Dermis microvascular lymphatic vessel endothelial cell (primary cell): ENCODE measurements at places on chromosomes 2 and 18. TPM values are rescaled to one million over a fixed set of nuclear protein-coding genes. Genes with fewer than 3 reads are reported as not detected.
A peak's percentile ranks its signal among the peaks of the same experiment; 100 is the strongest.

The CHAC2 gene
- 4.4 and 6.4 TPM in 2 replicates for total RNA-seq

DNA sequence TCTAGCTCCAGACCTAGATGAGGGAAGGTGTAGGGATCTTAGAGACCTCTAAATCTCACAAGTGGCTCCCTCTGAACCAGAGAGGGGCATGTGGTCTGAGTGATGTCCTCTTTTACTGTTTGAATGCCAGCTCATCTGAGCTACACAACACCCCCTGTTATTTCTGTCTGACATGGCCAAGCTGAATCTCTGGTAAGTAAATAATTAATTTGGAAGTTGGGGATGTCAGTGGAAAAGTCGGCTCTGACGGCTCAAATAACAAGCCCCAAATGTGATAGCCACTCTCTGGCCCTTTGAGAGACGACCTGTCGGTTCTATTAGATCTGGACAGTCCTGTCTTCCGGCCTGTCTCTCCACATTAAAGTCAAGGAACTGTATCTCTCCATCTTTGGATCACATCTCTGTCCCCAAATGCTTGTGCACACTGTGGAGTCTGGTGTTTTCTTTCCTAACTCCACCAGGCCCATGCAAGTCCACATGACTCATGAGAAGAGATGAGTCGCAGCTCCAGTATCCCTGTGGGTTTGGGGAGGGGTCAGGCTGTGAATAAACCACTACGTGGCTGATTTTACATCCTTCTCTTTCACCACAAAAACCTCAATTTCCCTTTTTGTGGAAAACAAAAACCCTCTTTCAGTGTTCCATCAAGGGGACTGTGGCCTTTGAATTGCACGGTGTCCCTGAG lies 52.5 kb downstream of the SETBP1 start:
- no peak for DNase-seq

GRCh38 chr2:240636563-240637115 lies 11.4 kb downstream of the GPR35 start:
- DNase-seq = no peak

The TLX2 gene
- total RNA-seq = not detected in 2 replicates

GRCh38 chr18:78960709-78961108 lies 18.9 kb upstream of the SALL3 start:
- DNase-seq = no peak

The INHBB gene
- total RNA-seq = 20.4 and 35.3 TPM in 2 replicates

DNA sequence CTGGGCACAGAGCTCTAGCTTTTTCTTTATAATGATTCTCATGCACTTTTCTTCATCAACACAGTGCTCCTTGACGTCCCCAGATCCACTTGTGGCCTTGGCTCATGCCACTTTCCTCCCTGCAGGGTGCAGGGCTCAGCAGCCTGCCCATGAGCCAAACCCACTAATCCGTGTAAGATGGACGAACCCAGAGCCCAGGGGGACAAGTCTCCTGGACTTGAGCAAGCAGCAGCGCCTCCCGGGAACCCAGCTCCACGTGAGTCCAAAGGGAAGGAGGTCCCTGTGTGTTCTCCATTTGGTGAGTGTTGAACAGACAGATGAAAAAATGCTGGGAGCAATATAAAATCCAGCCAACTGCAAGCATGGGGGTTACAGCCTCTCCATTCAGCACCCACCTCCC lies 470.6 kb upstream of the HS6ST1 start:
- DNase-seq = no peak

DNA sequence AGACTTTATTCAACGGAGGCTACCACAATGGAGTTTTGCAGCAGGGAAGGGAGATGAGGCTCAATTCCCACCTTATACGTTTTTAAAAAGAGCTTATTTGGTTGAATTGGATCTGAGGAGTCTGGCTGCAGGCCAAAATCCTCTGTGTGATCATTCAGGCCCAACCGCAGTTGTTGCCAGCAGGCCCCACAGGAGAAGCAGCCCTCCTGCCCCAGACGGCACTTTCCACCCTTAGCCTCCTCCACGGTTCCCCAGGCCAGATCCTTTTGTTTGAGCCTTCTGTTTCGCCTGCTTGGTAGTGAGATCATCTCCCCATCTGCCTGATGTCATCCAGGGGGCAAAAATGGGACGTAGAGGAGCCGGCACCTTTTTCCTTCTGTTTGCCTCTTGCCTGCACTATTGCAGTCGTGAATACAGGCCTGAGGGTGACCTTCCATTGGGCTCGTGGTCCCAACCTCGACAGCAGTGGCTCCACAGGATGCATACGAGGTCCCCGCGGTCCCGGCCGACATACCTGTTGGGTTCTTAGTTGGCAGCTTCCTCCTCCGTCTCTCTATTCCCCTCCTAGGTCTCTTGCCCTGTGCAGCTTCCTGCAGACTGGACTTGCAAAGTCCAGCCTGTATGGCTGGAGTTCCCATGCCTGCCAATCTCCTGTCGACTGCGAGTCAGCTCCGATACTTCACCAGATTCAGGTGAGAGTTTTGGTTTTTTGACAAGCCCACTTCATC lies 9.3 kb upstream of the GPR35 start:
- DNase-seq = no peak

The SEPTIN10 gene
- total RNA-seq = 86.8 and 107 TPM in 2 replicates

The ZNF512 gene
- total RNA-seq = 10.0 and 11.9 TPM in 2 replicates

- DNase-seq = peak; percentile 28
These were observed 111.4 kb downstream of the FTCDNL1 start for GRCh38 chr2:199739413-199740110.

GRCh38 chr2:178072383-178073301 lies at the start of gene PDE11A:
PDE11A (minus strand) TSS chr2:178072777; CDS start chr2:178072437, 340 bp downstream.
- DNase-seq = peak; percentile 15

GRCh38 chr18:56853961-56854360 lies 202.8 kb downstream of the WDR7 start:
- DNase-seq = no peak

DNA sequence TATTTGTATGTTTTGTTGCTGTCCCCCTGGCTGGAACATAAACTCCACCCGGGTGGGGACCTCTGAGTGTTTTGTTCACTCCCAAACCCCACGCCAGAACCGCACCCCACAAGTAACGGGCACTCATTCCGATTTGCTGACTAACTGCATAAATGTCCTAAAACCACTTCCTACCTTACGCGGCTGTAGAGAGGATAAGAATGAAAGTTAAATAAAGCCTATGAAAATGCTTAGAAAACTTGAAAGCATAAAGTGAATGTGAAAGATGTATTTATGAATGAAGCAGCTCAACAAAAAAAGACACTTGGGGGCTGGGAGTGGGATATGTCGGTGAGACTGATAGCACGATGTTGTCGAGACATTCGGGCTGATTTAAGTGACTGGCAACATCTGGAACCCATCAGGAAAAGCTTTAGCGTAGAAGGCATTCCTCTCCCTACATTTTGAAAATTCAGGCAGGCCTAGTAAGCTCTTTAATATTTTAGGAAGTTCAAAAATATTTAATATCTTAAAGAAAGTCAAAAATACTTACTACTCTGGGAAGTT lies 206.7 kb downstream of the SH3RF3 start:
- no peak for DNase-seq

DNA sequence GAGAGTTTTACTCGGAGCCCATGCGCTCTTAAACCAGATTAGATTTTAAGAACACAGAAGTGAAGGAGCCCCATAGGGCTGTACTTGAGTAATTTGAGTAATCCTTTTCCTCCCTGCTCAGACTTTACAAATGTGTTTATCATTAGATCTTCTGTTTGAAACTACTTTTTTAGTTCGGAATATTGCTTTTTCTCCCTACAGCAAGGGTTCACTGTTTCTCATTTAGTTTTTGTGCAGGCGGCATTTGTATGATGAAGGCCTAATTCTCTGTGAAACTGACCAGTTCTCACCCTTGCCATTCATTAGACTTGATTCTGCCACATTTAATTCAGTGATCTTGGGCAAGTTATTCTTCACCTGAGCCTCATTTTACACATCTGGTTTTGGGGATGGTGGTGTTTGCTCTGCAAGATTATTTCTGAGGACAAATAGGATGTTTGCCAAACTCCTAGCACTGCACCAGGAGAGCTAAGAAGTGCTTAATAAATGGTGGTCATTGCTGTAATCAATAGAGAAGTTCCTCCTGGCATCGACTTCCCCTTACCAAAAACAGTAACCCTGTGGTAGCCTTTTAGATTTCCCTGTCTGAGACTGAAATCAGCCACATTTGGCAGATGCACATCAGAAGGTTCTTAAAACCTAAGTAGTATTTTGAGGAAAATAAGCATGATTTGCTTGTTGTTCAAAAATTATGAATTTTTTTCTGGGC lies 2.2 kb downstream of the B3GNT2 start:
- DNase-seq = no peak

The CCDC138 gene
- 3.9 and 6.5 TPM in 2 replicates for total RNA-seq

DNA sequence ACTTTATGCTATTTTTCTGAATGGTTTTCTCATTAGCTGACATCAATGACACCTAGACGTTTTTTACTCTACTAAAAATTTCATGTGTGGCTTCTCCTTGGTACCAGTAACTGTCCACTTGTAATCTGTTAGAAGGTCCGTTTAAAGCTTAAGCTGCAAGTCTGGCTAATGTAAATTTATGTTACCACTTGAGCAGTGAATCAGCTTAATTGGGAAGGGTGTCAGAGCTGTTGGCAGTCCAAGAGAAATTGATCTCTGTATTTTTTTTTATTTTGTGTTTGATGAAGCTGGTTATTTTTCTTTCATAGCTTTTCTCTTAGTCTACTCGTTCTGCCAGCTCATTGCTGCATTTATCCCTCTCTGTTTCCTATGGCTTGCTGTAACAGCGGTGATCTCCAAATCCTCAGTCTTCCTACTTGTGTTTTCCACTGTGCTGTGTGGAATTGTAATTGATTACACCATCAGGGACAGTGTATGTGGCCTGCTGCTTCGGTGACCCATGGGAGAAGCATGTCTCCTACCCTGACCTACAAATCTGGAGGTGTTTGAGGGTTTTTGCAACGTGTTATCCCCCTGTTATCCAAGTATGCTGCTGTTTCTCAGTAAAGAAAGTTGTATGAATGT lies 724.2 kb upstream of the REG3G start:
- DNase-seq = no peak

GRCh38 chr2:121833358-121833723 lies 77.9 kb downstream of the TSN start:
- DNase-seq = no peak

DNA sequence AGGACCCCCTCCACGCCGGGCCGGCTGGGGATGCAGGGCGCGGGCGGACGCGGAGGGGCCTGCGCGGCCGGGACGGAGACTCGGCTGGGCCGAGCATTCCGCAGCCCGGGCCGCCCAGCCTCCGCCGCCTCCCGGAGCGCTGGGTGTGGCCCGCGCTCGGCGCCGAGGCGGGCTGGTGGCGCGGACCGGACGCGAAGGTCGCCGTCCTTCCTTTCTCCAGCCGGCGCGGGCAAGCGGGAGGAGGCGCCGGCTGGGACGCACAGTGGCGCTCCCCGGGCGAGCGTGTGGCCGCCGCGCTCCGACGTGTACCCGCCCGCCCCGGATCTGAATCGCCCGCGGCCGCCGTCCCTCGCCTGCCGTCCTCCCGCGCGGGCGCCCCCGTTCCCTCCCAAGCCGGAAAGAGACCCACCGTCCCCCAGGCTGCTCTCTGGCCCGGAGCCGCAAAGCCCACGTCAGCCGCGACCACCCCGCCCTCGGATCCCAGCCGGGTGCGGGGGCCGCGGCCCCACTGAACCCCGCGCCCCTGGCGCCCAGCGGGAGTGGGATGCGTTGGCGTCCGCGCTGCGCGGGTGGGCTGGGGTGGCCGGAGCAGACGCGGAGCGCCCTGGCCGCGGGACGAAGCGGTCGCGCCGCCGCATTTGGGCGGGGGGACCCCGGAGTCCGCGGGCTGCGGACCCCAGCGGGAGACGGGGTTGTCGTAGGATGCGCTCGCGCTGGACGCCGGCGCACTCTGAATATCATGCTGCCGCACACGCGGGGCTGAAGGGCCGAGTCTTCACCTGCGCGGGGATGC lies 634 bp downstream of the SPATS2L start:
- no peak for DNase-seq

DNA sequence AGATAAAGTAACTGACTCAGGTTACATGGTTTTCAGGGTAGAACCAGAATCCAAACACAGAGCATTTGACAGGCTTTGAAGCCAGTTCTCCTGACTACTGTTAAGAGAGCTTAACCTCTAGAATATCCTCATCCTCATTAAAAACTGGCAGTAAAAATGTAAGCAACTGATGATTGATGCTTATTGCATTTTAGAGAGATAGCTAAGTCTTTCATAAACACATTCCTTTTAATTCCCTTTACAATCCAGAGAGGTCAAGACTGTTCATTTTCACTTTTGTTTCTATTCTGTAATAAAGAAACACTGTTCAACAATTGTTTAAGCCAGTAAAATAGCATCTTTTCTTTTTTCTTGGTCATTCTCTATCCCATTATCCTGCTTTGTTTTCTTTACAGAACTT lies 53.9 kb upstream of the RAB27B start:
- DNase-seq = no peak

GRCh38 chr18:51666763-51667191 lies 469.3 kb upstream of the MEX3C start:
- no peak for DNase-seq

The DYNAP gene
- total RNA-seq = not detected in 2 replicates

GRCh38 chr2:11375689-11376027 lies 31.2 kb upstream of the ROCK2 start:
- DNase-seq = no peak

The MOB1A gene
- 79.6 and 84.6 TPM in 2 replicates for total RNA-seq

DNA sequence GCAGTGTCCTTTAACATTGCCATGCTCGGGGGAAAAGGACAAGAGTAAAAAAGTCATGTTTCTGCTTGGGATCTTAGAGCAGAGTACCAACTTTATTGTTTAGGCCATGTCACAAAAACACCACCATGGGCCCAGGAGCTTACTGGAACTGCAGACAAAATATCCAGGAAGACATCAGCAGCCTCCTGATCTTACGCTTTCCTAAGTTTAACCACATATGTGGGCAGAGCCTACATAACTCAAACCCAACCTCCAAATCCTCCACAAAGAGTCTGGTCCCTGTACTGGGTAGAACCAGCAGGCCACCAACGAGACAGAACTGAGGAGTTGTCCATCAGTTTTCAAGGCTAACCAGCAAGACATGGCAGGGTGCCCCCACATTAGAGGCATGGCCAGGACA lies 10.3 kb downstream of the GALNT14 start:
- no peak for DNase-seq

GRCh38 chr2:70546376-70546775 lies 7.2 kb downstream of the TGFA start:
- DNase-seq = no peak

- no peak for DNase-seq
These were observed 28.2 kb upstream of the TNP1 start for GRCh38 chr2:216888081-216888480.

GRCh38 chr18:62777814-62778213 lies 62.5 kb downstream of the PHLPP1 start:
- no peak for DNase-seq

The CD28 gene
- under 0.01 TPM in 2 replicates for total RNA-seq

DNA sequence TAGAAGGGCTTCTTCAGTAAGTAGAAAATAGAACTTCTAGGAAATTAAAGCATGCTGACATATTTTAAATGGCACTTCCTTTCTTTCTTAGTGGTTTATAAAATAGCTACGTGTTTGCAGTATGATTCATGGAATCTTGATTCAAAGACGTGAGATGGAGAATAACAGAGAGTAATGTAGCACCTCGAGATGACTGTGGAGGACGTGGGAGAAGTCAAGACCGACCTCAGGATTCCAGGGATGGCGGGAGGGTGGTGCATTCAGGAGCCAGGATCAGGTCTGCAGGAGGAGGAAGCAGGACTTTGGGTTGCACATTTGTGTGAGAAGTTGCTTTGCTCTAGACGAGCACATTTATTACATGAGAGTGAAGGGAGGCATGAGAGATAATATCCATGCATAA lies 56.0 kb downstream of the DCDC2C start:
- no peak for DNase-seq

The LIPG gene
- 1.3 and 4.2 TPM in 2 replicates for total RNA-seq

- no peak for DNase-seq
These were observed 108.1 kb downstream of the MBP start for GRCh38 chr18:77024476-77024875.
